ENCODE measurements at places on chromosomes 12 and 14.

- no peak for DNase-seq
Measured at GRCh38 chr14:39372656-39373055, 59.6 kb downstream of the FBXO33 start.

- no peak for DNase-seq
Measured at GRCh38 chr12:121287267-121287954, 9.1 kb downstream of the CAMKK2 start.

DNA sequence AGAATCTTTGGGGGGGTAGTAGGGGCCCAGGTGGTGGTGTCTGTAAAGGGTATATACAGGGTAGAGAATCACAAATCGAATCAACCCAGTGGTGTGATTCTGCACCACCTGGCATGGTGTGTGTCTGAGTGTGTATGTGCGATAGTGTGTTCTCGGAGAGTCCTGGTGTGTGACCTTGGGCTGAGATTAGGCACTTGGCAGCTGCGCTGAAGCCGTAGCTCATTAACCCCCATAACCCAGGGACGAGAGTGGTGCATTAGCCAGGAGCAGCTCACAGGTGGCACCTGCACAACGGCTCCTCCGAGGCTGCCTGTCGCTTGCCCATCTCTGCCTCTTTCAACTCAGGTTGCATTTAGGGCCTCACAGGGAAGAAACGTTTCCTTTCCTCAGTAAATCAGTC is 15.6 kb upstream of the TESC start:
- no peak for DNase-seq

GRCh38 chr12:50043854-50044253 is 13.5 kb upstream of the ASIC1 start:
- DNase-seq, result no peak

GRCh38 chr14:99596772-99597171 is 7.2 kb downstream of the CCDC85C start:
- DNase-seq, result no peak

GRCh38 chr14:58191763-58192601 is 8.0 kb upstream of the ACTR10 start:
- DNase-seq, result no peak

DNA sequence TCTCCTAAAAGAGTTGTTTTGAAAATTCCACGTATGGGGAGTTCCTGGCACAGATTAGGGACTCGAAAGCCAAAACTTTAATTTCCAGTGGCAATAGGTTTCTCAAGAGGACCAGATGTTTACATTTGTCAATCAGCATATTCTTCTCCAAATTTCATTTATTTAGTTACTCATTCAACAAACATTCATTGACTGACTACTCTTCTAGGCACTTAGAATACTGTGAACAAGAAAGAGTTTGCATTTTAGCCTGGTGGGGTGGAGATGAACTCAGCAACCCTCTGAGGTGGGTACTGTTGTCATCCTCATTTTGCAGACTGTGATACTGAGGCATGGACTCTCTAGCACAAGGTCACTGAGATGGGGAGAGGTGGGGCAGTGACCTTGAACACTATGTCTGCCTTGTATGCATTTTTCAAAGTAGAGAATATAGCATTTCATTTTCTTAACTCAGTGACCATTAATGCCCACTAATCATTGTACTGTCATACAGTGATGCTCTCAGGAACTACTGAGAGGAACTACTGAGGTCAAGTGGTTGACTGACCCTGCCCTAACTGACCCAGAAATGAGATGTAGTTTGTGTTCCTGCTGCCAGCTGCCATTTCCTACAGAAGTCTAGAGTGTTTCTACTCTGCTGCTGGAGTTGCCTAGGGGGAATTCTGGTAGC is 2.2 kb downstream of the L3HYPDH start:
- no peak for DNase-seq

GRCh38 chr12:57119294-57120085 is 8.3 kb upstream of the STAT6 start:
- no peak for DNase-seq

- DNase-seq, result peak; percentile 86
Measured at GRCh38 chr14:51651388-51652167, at the start of gene FRMD6. FRMD6 (plus strand) TSS chr14:51651910; CDS start chr14:51689837, 37,927 bp downstream.
